ENCODE measurements at places on chromosomes 12 and 14. TPM values are rescaled to one million over a fixed set of nuclear protein-coding genes. Genes with fewer than 3 reads are reported as not detected.

DNA sequence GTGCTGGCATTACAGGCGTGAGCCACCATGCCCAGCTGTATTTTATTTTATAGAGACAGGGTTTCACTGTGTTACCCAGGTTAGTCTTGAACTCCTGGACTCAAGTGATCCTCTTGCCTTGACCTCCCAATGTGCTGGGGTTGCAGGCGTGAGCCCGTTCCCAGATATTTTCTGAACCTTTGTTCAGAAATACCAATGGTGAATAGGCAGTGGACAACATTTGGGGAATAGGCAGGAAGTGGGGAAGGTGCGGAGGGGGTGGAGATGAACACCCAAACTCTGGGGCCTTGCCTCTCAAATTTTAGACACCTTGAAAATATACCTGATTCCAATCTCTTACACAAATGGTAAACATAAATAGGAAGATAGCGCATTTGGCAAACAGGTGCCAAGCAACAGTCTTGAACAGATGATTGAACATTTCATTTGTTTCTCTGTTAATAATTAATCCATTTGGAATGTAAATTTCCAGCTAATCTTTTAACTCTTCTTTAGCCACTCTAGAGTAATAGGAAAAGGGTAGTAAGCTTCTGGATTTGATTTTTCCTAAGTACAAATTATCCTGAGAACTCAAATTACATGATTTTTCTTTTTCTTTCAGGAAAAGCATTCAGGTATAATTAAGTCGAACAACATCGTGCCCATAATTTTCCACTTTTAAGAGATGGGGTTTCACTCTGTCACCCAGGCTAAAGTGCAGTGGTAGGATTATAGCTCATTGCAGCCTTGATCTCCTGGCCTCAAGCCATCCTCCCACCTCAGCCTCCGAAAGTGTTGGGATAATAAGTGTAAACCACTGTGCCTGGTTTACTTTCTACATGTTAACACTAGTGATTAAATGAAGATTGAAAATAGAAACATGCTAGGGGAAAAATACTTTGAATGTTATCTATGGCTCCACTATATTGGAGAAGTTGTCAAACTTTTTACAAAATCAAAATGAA lies 22.9 kb upstream of the RNF34 start:
- no peak overlapping the region for H3K4me3 ChIP-seq
- no peaks in the 10 kb centered on the region for H3K36me3 ChIP-seq
- H3K27me3 ChIP-seq, result no peaks in the 10 kb centered on the region
- DNase-seq, result no peak
- H3K4me1 ChIP-seq, result no peaks in the 10 kb centered on the region

DNA sequence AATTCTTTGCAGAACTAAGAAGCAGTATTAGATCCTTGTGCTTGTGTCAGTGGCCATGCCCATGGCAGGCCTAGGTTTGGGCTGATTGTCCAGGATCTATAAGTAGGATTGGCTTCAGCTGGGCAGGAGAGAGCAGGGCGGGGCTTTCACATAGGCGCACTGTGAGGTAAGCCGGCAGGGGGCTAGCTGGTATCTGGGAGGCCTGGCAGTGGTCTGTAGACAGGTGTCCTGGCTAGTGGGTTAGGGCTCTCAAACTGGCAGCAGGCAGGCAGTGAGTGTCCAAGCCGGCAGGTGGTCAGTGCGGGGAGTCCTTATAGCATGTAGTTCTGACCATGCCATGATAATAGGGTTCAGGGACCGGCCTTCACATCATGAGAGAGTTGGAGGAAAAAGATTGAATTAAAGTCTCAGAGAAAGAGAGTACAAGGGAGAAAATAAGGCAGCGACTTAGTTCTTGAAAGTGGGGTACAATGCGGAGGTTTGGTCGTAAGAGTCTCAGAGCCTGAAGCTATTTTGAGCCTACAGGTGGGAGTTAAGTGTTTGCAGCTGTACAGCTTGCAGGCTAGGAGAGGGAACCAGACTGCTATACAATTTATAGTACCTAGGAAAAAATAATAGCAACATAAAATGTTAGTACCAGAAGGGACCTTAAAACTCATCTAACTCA lies 137.4 kb downstream of the TPH2 start:
- DNase-seq, result no peak
- H3K27me3 ChIP-seq, result no peaks in the 10 kb centered on the region
- H3K27ac ChIP-seq, result no peak overlapping the region

GRCh38 chr12:76554405-76555230 lies 5.0 kb downstream of the OSBPL8 start:
- DNase-seq, result no peak
- H3K4me3 ChIP-seq, result no peak overlapping the region
- H3K4me1 ChIP-seq, result no peaks in the 10 kb centered on the region
- no peak overlapping the region for H3K27ac ChIP-seq
- no peaks in the 10 kb centered on the region for H3K27me3 ChIP-seq

DNA sequence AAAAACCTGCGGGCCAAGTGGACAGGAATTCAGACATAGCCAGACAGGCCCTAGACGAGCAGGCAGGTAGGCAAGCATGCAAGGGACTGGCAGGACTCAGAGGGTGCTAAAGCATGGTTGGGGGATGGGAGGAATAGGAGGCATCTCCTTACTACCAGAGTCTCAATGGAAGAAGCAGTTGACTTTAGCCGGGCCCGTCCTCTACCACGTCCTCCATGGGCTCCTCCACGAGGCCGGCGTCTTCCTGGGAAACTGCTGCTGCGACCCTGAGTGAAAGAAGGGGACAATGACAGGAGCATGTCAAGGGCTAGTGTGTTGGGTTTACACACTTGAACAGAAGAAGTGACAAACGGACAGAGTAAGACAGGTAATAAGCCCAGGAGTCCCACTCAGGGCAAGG lies 11.6 kb downstream of the KMT2D start:
- H3K27ac ChIP-seq, result no peak overlapping the region
- no peaks in the 10 kb centered on the region for H3K4me1 ChIP-seq
- H3K36me3 ChIP-seq, result peaks cover 25% of the 10 kb centered on the region

- no peaks in the 10 kb centered on the region for H3K36me3 ChIP-seq
- H3K4me1 ChIP-seq, result no peaks in the 10 kb centered on the region
- no peak overlapping the region for H3K4me3 ChIP-seq
- DNase-seq, result peak; percentile 5
Measured at GRCh38 chr12:1878695-1879094, 39.8 kb downstream of the CACNA2D4 start.

GRCh38 chr12:57726884-57727757 lies 11.4 kb downstream of the AGAP2 start:
- H3K36me3 ChIP-seq, result no peaks in the 10 kb centered on the region
- peak; percentile 34 for DNase-seq
- H3K4me3 ChIP-seq, result peak overlapping the region; percentile 48
- no peaks in the 10 kb centered on the region for H3K4me1 ChIP-seq

DNA sequence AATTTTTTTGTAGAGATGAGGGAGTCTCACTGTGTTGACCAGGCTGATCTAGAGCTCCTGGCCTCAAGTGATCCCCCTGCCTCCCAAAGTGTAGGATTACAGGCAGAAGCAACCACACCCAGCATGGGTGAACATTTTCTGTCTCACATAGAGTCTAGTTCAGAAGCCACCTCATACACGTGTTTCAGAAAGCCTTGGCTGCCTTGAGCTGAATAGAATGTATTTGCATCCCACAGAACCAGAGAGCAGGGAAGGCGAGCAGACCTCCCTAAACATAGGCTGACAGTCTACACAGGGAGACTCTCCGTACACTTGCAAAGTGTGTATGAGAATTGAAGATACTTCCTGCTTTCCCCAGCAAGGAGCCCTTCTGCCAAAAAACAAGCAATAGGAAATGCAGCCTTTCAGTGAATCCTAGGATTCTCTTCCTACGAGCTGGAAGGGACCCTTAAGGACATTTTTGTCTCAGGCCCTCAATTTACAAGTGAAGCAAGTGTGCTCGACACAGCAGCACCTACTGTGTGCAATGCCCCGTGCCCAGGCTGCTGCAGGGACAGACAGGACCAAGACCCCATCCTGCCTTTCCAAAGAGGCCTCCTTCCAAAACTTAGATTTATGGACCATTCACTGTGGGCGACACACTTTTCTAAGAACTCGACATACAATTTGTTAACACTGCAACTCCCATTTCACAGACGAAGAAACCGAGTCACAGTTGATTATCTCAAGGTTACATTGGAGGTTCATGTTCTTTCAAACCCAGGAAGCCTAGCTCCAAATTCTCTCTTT lies 11.2 kb downstream of the NUAK1 start:
- no peaks in the 10 kb centered on the region for H3K27me3 ChIP-seq
- DNase-seq, result no peak
- no peaks in the 10 kb centered on the region for H3K4me1 ChIP-seq
- no peaks in the 10 kb centered on the region for H3K36me3 ChIP-seq
- no peak overlapping the region for H3K4me3 ChIP-seq

- H3K4me3 ChIP-seq, result no peak overlapping the region
- DNase-seq, result no peak
- H3K27ac ChIP-seq, result no peak overlapping the region
- no peaks in the 10 kb centered on the region for H3K4me1 ChIP-seq
Measured at GRCh38 chr12:31318657-31319269, 7.2 kb downstream of the SINHCAF start.

BHLHE41 gene
- total RNA-seq, result 31.8 TPM

- no peak overlapping the region for H3K27ac ChIP-seq
- H3K4me3 ChIP-seq, result no peak overlapping the region
- H3K27me3 ChIP-seq, result no peaks in the 10 kb centered on the region
- no peak for DNase-seq
Measured at GRCh38 chr12:1962051-1963020, 41.9 kb downstream of the DCP1B start.

DNA sequence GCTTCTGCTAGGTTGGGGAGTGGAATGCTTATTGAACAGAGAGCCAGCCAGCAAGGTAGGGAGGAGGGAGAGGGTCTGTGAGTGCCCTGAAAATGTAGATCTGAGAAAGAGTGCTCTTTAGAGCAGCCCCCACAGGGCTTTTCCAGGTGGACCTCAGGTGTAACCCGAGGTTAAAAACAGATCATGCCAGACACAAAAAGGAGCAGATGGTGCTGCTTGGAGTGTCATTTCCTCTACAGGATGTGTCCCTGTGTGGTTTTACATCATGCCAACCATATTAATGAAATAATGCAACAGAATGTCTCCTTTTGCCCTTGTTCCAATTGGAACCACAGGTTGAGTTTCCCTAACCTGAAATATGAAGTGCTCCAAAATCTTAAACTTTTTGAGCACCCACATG lies 6.4 kb downstream of the SUSD6 start:
- no peak overlapping the region for H3K4me3 ChIP-seq
- H3K4me1 ChIP-seq, result peaks cover 16% of the 10 kb centered on the region
- no peaks in the 10 kb centered on the region for H3K27me3 ChIP-seq
- H3K27ac ChIP-seq, result no peak overlapping the region
- no peaks in the 10 kb centered on the region for H3K36me3 ChIP-seq
- DNase-seq, result no peak

DNA sequence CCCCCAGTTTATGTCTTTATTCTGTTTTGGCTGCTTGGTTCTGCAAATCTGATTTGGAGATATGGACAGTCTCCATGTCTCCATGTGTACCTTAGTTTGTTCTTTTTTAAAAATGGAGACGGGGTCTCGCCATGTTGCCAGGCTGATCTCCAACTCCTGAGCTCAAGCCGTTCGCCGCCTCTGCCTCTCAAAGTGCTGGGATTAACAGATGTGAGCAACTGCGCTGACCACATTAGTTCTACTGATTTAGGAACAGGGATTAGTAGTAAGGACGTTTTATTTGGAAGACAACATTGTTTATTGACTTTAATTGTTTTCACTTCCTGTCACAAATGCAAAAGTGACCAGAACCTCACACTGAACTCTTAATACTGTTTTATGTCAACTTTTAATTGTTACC lies 14.7 kb downstream of the AEBP2 start:
- H3K4me1 ChIP-seq, result no peaks in the 10 kb centered on the region
- no peak for DNase-seq
- H3K27me3 ChIP-seq, result no peaks in the 10 kb centered on the region
- no peak overlapping the region for H3K4me3 ChIP-seq

DNA sequence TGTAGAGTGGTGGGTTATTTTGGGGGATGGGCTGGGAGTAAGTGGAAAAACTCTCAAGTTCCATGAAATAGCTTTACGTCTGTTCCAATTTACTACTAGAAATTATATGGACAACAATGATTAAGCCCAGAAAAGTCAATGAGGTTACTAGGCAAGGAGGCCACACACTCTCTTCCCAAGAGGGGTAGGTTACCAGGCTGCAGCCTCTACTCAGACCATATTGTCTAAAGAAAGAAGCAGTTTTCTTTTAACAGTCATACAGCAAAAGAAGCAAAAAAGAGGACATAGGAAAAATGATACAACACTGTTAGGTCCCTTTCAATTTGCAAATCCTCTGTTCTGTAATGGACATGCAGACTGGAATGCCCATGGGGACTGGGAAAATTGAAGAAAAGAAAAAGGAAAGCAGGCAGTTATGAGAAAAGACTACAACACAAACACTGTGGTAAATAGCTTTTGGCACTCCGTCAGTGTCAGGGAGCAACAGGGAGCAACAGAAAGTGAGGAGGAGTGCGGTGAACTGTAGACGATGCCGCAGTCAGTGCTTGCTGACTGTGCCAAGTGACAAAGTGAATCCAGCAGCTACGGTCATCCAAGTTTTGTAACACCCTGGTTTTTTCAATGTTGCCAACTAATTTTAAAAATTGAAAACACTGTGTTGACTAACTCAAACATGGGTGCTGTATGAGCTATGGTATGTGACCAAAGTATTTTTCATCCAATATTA lies 39.8 kb upstream of the HMGA2 start:
- H3K36me3 ChIP-seq, result no peaks in the 10 kb centered on the region
- no peaks in the 10 kb centered on the region for H3K27me3 ChIP-seq
- no peak overlapping the region for H3K27ac ChIP-seq
- no peak overlapping the region for H3K4me3 ChIP-seq
- no peak for DNase-seq

GRCh38 chr14:39322807-39323206 lies 89.1 kb downstream of the MIA2 start:
- no peak for DNase-seq
- H3K4me3 ChIP-seq, result no peak overlapping the region
- no peaks in the 10 kb centered on the region for H3K27me3 ChIP-seq
- no peaks in the 10 kb centered on the region for H3K4me1 ChIP-seq
- no peaks in the 10 kb centered on the region for H3K36me3 ChIP-seq

DNA sequence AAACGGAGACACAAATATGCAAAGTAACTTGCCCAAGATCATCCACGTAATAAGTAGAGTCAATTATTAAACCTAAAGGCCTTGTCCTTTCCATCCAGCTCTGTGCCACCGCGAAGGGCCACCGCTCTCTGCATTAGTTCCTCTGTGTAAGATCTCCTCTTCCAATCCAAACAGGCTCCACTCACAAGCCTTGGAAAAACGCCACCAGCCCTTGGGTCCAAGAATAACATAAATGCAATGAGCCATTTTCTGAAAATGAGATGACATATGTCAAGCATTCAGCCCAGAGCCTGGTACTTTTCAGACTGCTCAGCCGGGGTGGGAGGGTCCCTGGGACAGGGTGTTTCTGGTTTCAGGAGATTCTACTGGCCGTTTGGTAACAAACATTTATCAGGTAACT lies 30.0 kb downstream of the DGLUCY start:
- H3K4me1 ChIP-seq, result peaks cover 4% of the 10 kb centered on the region
- no peak for DNase-seq
- no peaks in the 10 kb centered on the region for H3K27me3 ChIP-seq

- H3K4me3 ChIP-seq, result no peak overlapping the region
- H3K27me3 ChIP-seq, result no peaks in the 10 kb centered on the region
- DNase-seq, result peak; percentile 57
- no peak overlapping the region for H3K27ac ChIP-seq
- no peaks in the 10 kb centered on the region for H3K36me3 ChIP-seq
Measured at GRCh38 chr12:124849382-124849781, 14.3 kb downstream of the SCARB1 start.

Data from colonic mucosa (tissue), 4 donors.